Sigmoid colon (tissue), 7 donors: ENCODE measurements at places on chromosomes 13 and 19.

GRCh38 chr13:46606970-46607369 is 54.0 kb downstream of the LRCH1 start:
- no peak for DNase-seq

GRCh38 chr13:63704521-63704920 is 2288.9 kb upstream of the PCDH20 start:
- no peak for DNase-seq

DNA sequence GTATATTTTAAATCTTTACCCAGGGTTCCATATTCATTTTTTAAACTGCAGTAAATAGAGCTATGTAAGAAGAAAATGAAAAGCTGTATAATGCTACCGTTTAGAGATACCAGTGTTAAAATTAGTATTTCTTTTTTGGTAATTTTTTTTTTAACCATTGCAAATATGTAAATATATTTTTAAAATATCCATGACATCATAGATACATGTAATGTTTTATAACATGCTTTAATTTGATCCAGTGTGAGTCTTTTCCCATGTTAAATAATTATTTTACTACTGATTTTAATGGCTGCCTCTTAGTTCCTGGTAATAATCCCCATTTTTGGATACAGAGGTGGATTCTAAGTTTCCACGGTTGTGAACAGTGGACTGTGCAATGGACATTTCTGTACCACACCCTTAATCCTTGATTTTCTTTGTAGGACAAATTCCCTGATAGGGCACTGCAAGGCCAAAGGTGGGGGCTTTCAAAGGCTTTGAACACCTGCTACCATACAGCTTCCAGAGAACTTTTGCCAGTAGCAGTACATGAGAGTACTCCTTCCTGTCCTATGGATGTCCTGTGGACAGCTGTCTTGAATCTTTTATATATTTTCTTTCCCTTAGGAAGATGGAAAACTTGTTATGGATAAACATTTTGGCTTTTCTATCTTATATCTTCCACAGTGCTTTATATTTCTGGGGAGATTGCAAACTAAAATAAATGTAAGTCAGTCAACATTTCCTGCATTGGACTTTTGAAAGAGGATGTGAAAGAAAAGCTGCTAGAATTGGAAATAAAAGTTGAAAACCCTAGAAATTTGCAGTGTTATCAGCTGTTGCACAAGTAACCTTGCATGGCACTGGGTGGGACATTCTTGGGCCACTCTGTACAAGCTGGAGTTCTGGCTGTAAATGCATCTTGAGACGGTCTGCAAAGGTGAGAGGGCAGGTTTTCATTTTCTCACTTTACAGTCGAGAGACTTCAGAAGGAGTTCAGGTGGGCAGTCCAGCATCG is 46.8 kb downstream of the ARHGEF7 start:
- DNase-seq: no peak

DNA sequence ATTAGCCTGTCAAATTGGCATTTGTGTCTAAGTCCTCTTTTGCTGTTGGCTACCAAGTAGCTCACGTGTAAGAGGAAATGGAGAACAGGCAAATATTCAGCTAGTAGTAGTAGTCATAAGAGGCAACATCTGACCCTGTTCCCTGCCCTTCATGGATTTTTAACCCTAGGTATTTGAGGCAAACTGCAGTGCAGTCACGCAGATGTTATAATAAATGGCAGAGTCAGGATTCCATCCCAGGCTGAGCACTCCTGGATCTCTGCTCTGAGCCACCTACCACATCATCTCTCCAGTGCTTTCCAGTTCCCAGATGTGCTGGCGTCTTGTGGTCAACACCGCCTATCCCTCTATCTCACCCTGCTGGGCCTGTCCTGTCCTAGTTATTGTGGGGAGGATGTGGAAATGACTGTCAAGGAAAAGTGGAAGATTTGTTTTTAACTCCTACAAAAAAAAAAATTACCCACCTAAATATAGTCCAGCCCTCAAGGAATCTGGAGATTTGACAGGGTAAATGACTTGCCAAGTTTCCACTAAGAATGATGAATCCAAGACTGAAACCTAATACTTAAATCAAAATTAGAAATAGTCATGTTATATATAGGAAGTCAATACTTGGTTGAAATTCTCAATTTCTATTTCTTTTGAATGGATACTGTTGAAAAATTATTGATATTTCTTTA is 322.9 kb downstream of the GPC6 start:
- no peak for DNase-seq

- no peak for DNase-seq
Observed at GRCh38 chr19:56141417-56141993, 418 bp downstream of the ZNF444 start.

DNA sequence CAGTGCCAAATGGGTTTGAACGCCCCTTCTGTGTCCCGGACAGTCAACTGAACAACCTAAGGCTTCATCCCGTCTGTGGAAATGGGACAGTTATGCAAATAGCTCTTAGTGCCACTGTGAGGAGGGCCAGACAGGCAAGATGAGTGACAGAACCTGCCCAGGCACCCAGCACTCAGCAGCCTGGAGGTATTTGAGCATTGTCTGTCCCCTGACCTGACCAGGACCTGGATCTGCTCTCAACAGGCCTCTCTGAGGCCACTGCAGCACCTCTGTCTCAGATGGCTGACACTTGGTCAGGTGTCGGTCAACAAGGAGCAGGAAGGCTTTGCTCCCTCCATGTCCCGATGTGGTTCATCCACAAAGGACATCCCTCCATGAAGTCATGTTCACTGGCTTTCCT is 67.9 kb downstream of the CCDC70 start:
- DNase-seq: no peak
